Transverse colon (tissue), 4 donors: ENCODE measurements at places on chromosomes 5 and 9.

DNA sequence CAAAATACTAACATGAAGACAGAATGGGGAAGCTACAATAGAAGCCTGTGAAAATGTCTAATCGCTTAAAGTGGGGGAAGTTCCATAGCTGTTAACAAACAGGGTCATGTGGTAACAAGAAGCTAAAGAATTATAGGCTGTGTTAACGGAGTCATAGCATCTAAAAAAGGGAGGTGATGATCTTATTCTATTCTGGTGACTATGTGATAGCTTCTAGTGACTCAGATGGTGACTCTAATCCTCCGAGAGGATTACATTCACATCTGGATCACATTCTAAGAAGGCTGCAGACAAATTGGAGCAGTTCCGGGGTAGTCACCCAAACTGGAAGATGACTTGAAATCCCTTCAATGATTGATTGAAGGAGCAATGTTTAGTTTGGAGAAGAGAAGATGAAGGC, 142.1 kb downstream of the LIFR start:
- DNase-seq, result no peak

GRCh38 chr5:53416144-53416738, 64.2 kb upstream of the FST start:
- DNase-seq, result no peak

GRCh38 chr5:79093762-79094161, 17.8 kb upstream of the BHMT start:
- no peak for DNase-seq

DNA sequence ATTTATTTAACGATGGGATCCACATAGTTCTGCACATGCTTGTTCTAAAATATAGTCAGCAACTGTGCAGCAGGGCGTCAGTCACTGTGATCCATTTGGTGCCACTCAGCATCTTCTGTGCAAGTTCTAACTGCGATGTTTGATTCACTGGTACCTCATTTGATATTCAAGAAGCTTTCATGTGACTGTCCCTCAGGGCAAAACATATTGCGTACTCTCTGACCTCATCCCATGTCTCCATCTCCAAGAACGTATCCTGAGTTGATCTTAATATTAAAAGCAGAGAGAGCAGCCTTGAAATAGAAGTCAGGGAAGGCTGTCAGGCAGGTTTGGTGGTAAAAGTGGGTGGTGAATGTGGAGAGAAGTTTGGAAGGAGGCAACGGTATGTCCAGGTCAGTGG, 116.5 kb upstream of the ATP10B start:
- DNase-seq, result no peak
